Stimulated activated CD4-positive, alpha-beta T cell treated with anti-CD3 and anti-CD28 coated beads, Interleukin-15, amount 100 ng/mL, for 24 hours (primary cell): ENCODE measurements at places on chromosomes 6 and 20.

DNA sequence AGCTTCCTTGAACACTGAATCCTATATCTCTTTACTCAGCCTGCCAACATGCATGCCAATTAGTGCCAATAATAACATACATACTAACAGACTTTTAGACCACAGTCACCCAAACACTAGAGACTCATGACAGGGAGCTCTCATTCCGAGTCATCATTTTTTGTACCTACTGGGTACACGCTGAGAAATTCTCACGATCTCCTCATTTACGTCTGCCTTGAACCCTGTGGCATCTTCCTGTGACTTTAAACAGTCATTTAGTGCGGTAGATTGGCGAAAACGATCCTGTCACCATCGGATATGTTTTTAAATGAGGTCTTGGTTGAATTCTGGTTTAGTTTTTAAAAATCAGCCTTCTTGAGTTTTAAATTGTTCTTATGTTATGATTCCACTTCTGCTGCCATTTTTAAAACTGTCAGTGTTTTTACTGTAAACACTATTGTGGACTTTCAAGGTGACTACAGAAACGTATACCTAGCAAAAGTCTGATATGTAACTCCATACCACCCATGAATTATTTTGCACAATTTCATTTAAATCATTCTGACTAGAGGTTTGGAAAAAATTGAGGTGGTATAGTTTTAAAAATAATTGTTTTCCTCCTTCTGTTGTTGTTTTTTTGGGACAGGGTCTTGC lies 275.4 kb downstream of the TSHZ2 start:
- DNase-seq = no peak

GRCh38 chr20:31606804-31607639 lies 1.9 kb downstream of the ID1 start:
- no peak for DNase-seq

GRCh38 chr20:25626779-25627178 lies 3.0 kb upstream of the NANP start:
- DNase-seq = no peak

- no peak for DNase-seq
Measured at GRCh38 chr20:8527998-8528723, 396.1 kb downstream of the PLCB1 start.

- DNase-seq = no peak
Measured at GRCh38 chr20:25991051-25991755, 294.6 kb upstream of the ZNF337 start.

- no peak for DNase-seq
Measured at GRCh38 chr6:5205877-5206850, 54.6 kb downstream of the LYRM4 start.

GRCh38 chr20:39105551-39105950 lies 143.4 kb downstream of the DHX35 start:
- no peak for DNase-seq

GRCh38 chr6:136408204-136408603 lies 118.6 kb upstream of the BCLAF1 start:
- no peak for DNase-seq

- no peak for DNase-seq
Measured at GRCh38 chr6:97085772-97086171, 161.2 kb downstream of the KLHL32 start.
